Activated B cell treated with CpG ODN at 0.5 μM for 24 hours (primary cell): ENCODE measurements at places on chromosomes 2 and 18.

DNA sequence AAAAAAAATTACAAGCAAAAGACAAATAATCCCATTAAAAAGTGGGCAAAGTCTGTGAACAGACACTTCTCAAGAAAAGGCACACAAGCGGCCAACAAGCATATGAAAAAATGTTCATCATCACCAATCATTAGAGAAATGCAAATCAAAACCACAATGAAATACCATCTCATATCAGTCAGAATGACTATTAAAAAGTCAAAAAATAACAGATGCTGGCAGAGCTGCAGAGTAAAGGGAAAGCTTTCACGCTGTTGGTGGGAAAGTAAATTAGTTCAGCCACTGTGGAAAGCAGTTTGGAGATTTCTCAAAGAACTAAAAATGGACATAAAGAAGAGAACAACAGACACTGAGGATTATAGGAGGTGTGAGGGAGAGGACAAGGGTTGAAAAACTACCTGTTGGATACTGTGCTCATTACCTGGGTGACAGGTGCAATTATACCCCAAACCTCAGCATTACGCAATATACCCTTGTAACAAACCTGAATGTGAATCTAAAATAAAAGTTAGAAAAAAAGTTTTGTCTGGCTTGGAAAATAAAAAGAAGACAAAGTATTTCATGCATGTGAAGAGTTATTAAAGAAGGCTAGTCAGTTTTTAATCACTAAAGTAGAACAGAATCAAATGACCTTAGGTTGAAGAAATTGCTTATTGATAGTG is 8.7 kb upstream of the ACSL3 start:
- no peak for DNase-seq

- DNase-seq, result no peak
Observed at GRCh38 chr2:234492717-234493485, 4.0 kb downstream of the ARL4C start.

DNA sequence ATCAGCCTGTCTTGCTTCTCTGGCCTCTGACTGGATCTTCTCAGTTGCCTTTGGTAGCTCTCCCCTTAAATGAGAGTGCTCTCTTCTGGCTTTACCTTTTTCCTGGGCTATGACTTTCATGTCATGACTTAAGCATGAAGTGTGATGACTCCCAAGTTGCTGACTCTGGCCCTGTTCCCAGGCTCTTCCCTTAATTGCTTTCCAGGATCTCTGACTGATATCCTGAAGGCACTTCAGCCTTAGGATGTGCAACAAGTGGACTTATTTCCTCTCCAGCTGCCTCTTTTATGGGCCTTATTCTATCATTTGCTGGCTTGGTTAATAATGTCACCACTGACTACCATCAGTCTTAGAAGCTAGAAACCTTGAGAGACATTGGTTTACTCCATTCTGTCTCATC is 17.4 kb downstream of the SEMA4F start:
- DNase-seq, result no peak

DNA sequence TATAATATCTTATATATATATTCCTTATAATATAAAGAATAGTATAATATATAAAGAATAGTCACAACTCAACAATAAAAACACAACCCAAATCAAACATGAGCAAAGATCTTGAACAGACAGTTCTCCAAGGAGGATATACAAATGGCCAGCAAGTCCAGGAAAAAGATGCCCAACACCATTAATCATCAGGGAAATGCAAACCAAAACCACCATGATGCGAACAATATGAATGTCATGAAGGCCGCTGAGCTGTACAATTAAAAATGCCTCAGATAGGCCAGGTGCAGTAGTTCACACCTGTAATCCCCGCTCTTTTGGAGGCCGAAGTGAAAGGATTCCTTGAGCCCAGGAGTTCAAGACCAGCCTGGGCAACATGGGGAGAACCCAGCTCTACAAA is 58.9 kb downstream of the SLC35F5 start:
- no peak for DNase-seq

GRCh38 chr2:42425697-42426096 is 64.7 kb upstream of the COX7A2L start:
- DNase-seq, result no peak

DNA sequence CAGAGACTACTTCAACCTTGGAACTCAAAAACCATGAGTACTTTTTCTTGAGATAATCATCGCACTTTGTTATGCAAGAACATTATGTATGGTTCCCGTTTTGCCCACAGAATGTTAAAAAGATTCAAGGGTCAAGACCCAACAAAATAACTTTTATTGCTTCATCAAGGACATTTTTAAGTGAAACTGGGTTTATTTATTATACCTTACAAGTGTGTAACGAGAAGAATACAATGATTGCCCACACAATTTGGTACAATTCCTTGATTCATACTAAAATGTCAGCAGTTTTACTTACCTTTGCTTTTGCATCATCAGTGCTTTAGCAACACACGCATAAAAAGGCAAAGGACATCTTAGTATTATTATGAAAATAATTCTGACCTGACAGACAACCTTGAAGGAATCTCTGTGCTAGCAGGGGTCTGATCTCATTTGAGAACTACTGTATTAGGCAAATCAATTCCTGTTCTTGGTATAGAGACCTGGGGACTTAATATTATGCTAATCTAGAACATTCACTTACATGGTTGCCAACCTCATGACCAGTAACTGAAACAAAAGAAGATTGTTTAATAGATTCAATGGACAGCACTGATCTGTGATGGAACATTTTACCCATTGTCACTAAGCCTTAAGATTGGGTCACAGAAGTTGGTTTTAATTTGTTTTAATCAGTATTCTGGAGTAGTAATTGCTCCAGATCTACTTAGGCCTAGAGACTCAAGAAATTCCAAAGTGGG is 16.2 kb downstream of the CCDC88A start:
- no peak for DNase-seq

- no peak for DNase-seq
Observed at GRCh38 chr18:10685484-10685883, 159.7 kb downstream of the NAPG start.

DNA sequence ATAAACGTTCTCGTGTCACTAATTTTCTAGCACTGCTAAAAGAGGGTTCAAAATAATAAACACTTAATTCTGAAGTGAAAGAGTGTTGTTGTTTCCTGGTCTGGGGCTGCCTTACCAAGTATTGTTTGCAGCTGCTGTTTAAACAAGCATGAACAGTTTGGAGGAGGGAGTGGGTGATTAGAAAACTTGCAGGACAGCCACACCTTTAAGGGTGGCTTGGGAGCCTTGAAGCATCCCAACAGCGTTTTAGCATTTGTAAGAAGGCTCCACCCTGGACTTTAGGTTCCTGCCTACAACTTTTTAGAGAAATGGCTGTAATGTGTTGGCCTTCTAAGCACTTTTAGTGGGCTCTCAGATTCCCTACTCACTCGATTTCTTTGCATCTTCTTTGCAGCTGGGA is 371.6 kb downstream of the TGIF1 start:
- no peak for DNase-seq

- DNase-seq, result no peak
Observed at GRCh38 chr2:160288324-160288723, 88.3 kb upstream of the ITGB6 start.

DNA sequence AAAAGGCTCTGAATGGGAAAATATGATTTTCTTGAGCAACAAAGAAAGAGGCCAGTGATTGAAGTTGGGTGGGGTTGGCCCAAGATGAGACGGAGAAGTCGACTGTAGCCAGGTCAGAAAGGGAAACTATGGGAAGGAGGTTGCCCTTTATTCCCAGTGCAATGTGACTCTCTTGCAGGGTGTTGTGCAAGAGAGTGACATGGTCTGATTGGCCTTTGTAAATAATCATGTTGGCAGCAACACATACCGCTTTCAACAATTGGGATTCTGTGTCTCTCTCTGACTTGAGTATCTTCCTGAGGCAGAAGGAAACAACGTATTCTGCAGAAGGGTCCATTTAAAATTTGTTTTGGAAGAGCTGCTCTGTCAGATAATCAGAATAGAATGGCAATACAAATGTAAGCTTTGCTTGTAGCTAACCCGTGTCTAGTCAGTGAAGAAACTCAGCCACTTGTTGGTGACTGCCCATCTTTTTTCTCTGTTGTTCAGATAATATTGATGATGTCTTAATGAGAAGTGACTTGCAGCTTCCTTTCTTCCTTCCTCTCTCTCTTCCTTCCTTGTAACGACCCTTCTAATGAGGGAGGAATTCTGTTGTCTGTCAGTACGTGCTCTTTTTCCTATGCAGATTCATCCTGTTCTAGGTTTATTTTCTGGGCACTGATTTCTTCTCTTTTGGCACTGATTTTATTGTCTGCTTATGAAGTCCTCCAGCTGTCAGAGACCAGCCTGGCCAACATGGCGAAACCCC is 311.0 kb upstream of the FAM98A start:
- no peak for DNase-seq

DNA sequence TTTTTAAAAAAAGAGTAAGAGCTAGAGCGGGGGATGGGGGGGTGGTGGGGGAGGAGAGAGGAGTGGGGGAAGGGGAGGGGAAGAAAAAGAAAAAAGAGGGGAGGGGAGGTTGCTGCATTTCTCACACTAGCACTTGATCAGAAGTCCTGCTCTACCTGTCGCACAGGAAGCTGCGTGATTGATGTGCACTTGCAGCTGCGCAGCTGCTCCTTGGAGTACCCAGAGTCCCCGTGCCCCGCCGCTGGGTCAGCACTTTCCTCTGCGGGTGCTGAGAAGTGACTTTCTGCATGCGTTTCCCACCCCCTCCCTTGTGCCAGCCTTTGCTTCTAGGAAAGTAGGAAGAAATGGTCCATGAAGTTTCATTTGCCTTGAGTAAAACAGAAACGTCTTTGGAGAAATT is 297.3 kb downstream of the ETAA1 start:
- DNase-seq, result no peak

- DNase-seq, result no peak
Observed at GRCh38 chr2:239378021-239378917, 22.6 kb downstream of the HDAC4 start.

DNA sequence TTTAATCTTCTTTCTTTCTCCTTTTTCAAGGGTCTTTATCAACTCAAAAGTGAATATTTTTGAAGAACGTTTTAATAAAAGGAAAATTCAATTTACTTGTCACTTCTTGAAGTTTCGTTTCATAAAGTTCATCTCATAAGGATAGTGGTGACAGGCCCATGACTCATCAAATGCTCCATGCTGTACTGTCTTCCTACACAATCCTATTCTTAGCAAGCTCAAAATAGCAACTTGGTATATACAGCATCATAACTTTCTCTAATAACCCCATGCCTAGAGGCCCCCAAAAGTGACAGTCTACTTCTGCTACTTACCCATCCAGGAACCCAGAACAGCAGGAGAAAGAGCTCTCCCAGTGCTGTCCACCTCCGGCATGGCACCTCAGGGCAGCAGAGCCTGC is 7.7 kb downstream of the FBXO15 start:
- no peak for DNase-seq

- DNase-seq, result no peak
Observed at GRCh38 chr2:19028587-19029375, 329.6 kb downstream of the OSR1 start.

DNA sequence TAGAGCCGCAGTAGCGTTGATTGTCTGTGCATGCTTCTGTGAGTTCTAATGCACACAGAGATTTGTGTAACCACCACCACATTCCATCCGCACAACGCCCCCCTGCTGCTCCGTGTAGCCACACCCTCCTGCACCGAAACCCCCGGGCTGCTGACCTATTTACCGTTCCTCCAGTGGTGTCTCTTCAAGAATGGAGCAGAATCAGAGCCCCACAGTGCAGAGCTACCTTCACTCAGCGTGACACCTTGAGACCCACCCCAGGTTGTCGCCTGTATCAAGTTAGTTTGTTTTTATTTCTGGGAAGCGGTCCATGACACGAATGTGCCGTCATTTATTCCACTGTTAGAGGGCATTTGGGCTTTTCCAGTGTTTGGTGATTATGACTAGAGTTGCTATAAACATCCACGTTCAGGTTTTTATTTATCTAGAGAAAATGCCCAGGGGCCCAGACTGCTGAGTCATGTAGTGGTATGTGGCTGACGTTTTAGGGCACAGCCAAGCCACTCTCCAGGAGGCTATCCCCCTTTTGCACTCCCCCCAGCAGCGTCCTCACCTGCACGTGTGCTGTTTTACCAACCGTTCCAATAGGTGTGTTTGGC is 266.8 kb downstream of the NDUFA10 start:
- DNase-seq, result no peak

GRCh38 chr2:26646986-26647672 is 6.0 kb upstream of the CIB4 start:
- DNase-seq, result no peak

- DNase-seq, result no peak
Observed at GRCh38 chr2:201127570-201127969, 11.6 kb downstream of the CFLAR start.

GRCh38 chr18:56286775-56287325 is 351.5 kb downstream of the TXNL1 start:
- DNase-seq, result no peak

- DNase-seq, result no peak
Observed at GRCh38 chr2:113251118-113251517, 27.6 kb downstream of the PAX8 start.

DNA sequence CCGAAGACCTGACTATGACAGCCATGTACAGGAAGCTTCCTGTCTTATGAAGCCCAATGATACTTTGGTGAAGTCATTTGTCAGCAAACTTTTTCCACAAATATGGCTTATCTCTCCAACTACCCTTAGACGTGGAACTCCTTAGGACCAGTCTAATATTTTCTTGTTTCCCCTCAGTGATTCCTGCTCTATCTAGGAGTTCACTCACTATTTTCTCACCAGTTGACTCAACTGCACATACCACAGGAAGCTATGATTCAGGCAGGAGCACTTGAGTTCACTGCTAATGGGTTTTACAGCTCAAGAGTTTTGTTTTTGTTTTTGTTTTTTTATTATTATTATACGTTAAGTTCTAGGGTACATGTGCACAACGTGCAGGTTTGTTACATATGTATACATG is 109.3 kb downstream of the ANTXR1 start:
- no peak for DNase-seq

- no peak for DNase-seq
Observed at GRCh38 chr2:156319811-156320485, 12.6 kb downstream of the NR4A2 start.
